Stimulated activated CD8-positive, alpha-beta memory T cell treated with anti-CD3 and anti-CD28 coated beads, Interleukin-7, amount 100 ng/mL, for 48 hours (primary cell): ENCODE measurements at places on chromosomes 1 and 21.

GRCh38 chr1:3139871-3140361, 70.9 kb downstream of the PRDM16 start:
- DNase-seq: no peak

DNA sequence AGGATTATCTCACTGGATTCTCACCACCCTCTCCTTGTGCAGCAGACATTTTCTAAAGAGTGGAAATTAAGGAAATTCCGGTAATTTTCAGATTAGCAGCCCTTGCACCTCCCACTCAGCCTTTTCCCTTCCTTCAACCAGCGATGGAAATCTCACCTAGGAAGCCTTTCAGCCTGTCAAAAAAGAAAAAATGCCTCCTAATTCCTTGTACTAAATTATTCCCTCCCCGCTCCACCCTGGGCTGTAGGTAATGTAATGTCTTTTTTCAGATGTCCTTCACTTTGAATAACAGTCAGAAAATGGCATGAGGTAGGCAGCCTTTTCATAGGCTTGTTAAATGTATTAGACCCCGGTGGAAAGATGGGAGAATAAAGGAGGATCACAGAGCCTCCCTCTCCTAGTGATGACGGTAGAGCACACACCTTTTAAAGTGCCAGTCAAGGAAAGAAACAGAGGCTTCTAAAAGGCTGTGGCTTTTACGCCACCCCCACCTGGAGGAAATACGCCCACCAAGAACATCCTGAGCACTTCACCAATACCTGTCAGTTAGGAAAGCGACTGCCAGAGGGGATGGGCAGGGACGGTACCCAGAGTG, 62.8 kb upstream of the NEK2 start:
- no peak for DNase-seq

DNA sequence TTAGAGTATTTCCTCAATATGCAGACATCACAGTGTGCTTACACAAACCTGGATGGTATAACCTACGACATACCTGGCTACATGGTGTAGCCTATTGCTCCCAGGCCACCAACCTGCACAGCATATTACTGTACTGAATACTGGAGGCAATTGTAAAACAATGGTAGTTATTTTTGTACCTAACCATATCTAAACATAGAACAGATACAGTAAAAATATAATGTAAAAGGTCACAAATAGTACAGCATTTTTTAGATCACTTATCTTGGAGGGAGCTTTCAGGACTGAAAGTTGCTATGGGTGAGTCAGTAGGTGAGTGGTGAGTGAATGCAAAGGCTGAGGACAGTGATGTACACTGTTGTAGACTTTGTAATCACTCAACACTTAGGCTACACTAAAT, 492.3 kb downstream of the MRPL39 start:
- DNase-seq: no peak

- no peak for DNase-seq
Observed at GRCh38 chr21:35571910-35572309, 488.4 kb downstream of the SETD4 start.

DNA sequence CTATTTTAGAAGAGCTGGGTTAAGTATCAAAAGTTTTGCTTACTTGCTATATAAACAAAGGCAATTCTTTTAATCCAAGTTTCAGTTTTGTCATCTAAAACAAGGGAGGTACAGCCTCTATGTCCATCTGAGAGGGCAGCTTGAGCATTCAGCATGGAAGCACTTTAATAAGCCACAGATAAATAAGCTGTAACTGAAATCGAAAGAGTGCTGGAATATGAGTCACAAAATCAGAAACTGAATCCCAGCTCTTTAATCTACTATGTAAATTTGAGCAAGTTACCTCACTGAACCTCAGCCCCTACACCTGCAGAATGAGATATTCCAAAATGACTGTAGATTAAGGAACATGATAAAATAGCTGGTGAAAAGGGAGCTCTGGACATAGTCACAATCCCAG, 80.0 kb upstream of the HP1BP3 start:
- no peak for DNase-seq

DNA sequence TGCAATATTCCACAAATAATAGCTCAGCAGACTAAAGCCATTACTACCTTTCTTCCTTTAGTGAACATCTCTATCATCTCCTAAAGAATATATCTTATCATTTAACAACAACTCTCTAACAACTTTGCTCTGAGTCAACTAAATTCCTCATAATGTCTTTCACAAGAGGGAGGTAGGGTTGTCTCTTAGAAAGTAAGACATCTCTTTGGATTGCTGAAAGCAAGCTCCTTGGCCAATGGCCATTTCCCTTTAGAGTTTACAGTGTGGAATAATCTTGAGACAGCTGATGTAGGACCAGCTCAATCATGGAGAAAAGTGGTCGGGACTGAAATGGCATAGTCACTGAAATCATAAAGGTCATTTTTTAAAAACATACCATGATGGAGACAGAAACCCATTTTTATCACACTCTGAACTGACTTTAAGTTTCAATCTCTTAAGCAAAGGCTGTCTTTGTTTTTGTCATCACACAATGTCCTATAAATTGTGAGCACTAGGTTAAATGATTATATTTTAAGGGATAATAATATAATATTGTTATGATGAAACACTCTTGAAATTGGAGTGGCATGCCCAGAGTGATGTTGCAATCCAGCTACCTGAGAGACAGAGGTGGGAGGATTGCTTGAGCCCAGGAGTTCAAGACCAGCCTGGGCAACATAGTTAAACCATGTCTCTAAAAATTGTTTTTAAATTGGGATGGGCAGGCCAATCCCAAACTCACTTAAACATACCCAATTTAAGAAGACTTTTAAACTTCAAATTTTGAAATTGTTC, 91.1 kb downstream of the SLC44A5 start:
- DNase-seq: no peak

DNA sequence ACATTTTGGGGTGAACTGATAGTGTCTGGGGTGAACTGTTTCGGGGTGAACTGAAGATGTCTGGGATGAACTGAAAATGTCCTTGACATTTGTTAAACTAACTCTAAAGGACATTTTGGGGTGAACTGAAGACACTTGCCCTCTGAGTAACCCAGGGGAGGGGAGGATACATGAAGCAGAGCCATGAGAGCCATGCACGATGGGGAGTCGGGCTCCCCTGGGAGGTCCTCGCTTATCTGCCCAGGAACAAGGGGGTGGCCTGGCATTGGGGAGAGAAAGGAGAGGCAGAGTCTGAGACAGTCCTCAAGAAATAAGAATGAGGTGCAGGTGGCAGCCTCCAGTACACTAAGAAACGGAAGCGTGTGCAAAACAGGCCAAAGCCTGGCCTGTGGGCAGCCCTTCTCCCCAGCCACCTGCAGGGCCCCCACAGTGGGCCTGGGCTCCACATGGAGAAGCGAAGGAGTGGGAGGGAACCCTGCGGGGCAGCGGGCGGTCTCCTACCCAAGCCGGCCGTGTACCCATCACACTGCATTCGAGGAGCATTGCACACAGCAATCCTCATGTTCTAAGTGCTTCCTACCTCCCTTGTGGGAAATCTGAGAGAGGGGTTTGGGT, 24.2 kb downstream of the RSPH1 start:
- no peak for DNase-seq

- DNase-seq: no peak
Observed at GRCh38 chr1:55309786-55310504, 94.8 kb upstream of the USP24 start.

- DNase-seq: no peak
Observed at GRCh38 chr1:214493126-214493796, 58.1 kb downstream of the PTPN14 start.

DNA sequence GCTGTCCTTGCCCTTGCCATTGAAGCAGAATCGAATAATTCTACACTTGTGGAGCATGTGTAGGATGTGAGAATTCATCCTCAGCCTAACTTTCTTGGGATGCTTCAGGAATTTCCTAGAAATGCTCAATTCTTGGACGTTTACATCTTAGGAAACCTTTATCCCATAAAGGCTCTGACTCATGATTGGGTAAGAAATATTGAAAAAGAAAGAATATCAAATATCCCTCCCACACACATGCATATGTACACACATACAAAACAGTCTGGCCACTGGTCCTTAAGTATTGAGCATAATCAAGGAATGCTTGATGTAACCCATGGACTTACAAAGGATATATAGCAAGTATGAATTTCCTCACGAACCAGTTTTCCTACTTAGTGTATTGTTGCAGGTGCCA, 83.9 kb upstream of the IPO9 start:
- DNase-seq: no peak

DNA sequence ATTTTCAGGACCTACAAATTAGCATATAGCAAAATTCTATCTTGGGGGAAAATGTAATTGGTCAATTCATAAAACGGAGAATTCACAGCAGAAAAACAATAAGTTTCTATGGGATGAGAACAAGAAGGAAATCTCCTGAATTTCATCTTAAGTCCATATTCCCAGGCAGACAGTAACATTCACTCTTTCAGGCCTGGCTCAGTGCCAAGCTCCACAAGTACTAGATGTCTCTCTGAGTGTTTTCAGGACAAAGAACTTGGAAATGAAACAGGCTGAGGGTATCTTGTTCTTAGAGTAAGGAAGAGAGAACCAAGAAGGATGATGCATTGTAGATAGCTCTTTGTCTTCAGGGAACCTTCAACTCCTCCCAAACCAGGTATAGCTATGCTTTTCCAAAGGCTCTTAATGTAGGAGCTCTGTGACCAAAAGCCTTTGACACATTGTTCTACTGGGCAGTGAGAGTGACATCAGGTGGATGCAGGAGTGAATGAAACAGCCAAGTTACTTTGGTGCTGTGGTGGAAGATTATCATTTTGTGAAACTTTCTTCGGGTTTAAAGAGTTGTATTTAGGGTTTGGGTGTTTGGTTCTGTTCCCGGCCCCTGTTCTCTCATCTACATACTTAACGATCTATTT, 298.3 kb downstream of the GPATCH2 start:
- no peak for DNase-seq

- no peak for DNase-seq
Observed at GRCh38 chr1:16393570-16394521, 26.8 kb downstream of the SZRD1 start.
